ENCODE measurements at places on chromosomes 5 and 9.

DNA sequence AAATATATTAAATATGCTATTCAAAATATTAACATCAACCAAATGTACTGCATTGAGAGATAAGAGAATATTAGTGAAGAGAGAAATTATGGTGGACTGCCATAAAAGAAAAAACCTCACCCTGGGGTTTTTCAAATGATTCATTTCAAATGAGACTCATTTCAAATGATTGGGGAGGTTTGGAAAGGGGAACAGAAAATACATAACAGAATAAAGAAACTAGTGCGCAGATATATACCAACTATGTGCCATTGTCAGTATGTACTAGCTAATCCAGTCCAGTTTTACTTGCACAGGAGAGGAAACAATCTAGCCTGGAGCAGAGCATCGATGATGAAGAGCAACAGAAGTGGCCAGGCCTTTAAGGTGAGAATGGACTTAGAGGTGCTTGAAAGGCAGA, 651.6 kb upstream of the RORB start:
- DNase-seq = no peak

DNA sequence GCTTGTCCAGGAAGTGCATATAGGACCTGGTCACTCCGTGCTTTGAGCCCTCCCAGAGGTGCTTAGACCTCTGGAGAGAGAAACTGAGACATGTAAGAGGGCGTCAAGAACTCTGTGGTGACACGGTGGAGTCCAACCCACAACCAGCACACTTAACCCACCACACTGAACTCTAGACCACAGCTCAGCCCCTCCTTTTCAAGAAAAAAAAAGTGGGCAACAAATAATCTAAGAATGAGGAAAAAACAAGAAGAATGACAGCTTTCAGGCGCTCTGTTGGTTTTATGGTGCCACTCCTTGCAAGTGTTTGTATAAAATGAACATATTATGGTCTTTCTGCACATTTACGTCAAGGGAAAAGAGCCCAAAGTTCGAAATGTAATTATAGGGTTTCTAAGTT, 50.2 kb upstream of the SNAPC3 start:
- DNase-seq = no peak

GRCh38 chr5:88552426-88552825, 283.8 kb upstream of the TMEM161B start:
- no peak for DNase-seq

DNA sequence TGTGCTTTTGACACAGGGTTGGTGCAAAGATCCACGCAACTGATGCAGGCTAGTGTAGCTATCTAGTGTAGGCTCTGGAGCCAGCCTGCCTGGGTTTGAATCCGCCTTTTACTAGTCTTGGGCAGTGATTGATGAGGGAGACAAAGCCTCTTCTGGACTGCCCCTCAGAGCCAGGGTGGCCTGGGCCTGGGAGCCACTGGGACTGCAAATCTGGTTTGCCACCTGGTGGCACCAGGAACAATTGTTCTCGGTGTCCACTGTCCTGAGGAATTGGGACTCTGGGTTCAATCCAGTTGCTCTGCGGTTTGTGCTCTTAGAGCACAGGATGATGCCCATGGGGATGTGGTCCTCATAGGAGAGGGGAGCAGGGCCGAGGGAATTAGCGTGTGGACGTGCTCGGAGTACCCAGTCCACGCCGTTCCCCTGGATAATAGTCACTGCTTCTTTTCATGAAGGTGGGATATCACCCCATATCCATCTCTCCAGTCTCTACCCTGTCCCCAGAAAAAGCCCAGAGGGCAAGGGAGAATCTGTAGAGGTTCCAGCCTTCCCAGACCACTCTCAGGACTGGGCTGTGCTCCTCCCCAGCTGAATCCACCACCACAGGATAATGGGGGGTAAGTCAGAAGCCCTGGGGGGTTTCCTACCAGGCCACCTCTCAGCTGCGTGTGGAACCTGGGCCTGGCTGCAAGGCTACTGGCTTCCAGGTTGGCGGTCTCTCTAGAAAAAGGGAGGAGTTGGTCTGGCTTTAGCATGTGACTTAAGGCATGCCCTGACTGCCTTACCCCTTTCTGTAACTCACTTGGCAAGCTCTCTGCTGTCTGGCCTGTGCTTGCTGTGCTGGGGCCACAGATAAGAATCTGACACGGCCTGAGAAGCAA, 1.9 kb downstream of the B4GALT7 start:
- no peak for DNase-seq

DNA sequence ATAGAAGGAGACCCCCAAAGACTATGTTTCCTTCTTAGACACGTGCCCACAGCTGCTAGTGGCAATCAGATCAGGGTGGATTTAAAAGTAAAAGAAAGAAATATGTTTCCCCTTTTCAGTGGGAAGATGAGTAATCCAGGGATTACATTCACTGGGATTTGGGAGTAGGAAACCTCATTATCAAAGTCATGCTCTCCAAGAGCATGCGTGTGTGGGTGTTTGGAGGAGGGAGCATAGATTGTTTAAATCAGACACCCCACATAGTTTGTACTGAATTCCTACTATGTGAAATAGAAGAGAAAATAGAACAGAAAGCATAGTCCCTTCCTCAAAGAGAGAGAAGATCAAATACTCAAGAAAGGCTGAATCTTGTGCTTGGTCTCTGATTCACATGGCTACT, 65.5 kb upstream of the TBCA start:
- no peak for DNase-seq

- DNase-seq = no peak
These were observed 130.0 kb downstream of the LHFPL2 start for GRCh38 chr5:78518365-78519197.

- DNase-seq = peak; percentile 40
These were observed 800 bp upstream of the AP3B1 start for GRCh38 chr5:78295035-78295961.

DNA sequence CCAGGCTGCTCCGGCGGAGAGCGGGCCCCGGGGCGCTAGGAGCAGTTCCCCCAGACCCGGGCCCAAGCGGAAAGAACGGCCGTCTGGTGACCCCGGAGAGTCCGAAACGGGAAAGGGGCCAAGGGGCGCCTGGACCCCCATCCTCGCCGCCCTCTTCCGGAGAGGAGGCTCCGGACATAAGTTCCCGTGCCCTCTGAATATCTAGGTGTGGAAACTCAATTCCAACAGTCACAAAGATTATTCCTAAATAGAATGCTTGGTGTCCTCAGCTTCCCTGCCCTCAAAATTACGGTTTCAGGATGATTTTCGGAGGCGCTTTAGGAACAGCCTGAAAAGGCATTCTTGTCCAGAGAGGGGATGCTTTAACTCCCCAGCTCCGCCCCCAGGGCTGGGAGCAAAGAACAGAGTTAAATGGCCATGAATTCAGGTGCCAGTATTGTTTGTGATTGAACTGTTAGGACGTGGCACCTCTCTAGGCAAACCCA, 681 bp upstream of the LHFPL2 start:
- DNase-seq = no peak

All from activated gamma-delta T cell treated with Interleukin-2 at 50 U/mL for 16 hours (primary cell).